ENCODE measurements at places on chromosomes 2 and 18.

- no peak for DNase-seq
Observed at GRCh38 chr18:5903386-5903785, 8.1 kb upstream of the TMEM200C start.

DNA sequence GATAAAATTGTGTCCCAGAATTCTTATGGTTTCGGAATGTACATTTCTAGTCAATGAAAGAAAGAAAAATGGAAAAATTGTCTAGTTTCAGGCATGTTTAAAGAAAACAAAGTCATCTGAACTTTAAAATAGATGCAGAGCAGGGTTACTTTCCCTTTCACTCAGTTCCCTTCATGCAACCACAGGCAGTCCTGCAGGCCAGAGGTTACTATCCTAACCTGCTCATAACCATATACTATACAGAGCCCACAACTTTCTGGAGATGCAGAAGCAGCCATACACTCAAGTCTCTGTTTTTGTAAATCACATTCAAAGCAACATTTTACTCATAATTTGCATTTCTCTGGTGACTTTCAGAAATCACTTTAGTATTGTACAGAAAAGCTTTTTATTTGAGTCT lies 690.3 kb downstream of the MBD2 start:
- DNase-seq = no peak

- no peak for DNase-seq
Observed at GRCh38 chr2:216206041-216206703, 97.0 kb downstream of the XRCC5 start.

DNA sequence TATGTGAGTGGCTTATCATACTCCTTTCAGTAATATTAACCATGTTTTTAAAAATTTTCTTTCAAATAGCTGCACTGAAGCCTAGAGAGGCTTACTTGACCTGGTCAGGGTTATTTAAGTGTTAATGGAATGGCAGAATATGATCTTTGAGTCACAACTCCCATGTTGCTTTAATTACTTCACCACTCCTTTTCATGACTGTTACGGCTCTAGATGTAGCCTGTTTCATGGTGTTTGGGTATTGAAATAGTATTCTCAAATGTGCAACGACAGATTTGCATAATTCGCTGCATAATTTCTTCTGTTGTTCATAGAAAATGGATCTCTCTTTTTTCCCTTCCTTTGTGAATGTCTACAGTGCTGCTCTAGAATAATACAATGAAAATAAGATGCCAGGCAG lies 51.6 kb upstream of the PLA2R1 start:
- DNase-seq = no peak

Data from DMS79 treated with DMSO at 0.1 percent for 48 hours (cell line).